Esophagus muscularis mucosa (tissue), 4 donors: ENCODE measurements at places on chromosomes 11 and 22. TPM values are rescaled to one million over a fixed set of nuclear protein-coding genes. Genes with fewer than 3 reads are reported as not detected.

The OTUB1 gene
- 70.5 TPM for total RNA-seq

The ZDHHC5 gene
- 52.0 TPM for total RNA-seq

DNA sequence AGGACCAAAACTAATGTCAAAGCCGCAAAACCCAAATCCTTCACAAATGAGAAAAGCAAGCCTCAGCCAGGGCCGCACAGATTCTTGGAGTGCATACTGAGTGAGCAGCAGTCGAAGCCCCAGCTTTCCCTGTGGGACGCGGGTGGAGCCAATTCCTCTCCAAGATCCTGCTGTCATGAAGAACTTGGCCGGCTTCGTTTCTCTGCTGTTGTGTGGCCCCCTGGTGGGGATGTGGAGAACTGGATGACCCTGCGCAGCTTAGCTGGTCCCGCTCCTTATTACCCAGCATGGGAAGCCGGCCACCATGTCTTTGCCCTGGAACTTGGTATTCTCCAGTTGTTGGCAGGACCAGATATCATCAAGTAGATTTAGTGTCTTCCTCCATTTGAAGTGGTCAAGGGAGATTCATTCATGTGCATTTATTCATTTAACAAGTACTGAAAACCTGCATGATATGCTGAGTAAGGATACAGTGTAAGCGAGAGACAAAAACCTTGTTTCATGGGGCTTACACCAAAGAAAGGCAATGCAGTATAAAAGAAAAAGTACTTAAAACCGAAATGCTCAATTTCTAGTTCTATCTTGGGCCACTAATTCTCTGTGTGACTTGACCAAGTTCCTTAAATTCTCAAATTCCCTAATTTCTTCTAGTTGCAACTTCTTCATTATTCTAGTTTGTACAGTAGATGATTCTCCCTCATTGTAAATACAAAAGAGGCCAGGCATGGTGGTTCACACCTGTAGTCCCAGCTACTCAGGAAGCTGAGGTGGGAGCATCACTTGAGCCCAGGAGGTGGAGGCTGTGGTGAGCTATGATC, 56.7 kb upstream of the CRTAM start:
- peak; percentile 98 for DNase-seq

- DNase-seq: peak; percentile 39
Measured at GRCh38 chr11:132772703-132773545, 759.4 kb downstream of the OPCML start.

DNA sequence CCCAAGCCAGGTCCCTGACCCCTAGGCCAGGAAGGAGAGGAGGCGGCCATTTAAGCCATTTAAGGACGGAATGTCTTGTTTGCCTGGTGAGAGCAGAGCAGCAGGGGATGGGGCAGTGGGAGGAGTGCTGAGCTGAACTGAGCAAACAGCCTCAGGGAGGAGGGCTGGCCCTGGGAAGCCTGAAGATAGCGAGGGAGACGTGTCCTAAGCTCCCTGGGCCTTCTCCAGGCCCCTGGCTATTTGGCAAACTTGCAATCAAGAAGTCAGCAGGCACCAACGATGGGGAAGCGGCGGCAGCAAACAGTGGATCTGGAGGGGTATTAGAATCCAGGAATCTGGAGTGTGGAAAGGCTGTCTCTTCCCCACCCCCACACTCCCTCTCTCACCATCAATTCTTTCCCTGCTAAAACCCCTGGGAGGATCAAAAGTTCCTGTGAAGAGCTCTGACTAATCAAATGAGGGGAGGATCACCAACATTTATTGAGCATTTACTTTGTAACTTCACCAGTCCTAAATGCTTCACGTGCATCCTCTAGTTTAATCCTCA, 8.8 kb downstream of the BCL9L start:
- no peak for DNase-seq

DNA sequence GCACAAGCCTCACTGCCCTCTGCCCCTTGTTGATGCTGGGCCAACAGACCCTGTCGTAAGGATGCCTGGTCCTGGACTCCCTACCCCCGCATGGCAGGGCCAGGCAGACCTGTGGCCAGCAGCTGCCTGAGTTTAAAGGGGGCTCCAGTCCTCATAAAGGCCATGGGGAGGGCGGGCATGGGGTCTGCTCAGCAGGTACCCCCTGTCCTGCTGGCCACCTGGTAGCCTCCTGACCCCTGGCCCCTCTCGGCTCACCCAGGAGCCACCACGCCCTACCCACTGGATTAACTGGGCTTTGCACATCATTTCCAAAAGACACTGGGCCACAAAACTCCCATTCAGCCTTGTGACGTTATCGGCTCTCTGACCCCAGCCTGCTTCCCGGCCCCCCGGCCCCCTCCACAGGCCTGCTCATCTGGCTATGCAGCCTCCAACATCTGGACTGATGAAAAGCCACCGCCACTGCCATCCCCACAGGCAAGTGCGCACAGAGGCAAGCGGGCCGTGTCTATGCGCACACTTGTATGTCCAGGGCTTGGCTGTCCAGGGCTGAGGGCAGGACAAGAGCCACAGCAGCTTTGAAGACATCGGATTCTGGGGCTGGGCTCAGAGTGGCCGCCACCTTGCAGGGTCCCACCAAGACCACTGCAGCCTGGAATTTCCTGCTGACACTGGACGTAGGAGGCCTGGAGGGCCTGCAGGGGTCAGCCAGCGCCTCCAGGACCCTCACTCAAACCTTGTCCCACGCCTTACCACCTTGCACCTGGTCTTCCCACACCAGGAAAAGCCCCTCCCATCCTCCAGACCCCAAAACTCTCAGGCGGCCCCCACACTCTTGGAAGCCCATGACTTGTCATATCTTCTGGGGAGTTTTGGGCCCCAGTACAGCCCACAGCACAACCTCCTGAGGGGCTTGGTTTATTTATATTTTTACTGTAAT, 48.7 kb downstream of the IGF2 start:
- DNase-seq: no peak

DNA sequence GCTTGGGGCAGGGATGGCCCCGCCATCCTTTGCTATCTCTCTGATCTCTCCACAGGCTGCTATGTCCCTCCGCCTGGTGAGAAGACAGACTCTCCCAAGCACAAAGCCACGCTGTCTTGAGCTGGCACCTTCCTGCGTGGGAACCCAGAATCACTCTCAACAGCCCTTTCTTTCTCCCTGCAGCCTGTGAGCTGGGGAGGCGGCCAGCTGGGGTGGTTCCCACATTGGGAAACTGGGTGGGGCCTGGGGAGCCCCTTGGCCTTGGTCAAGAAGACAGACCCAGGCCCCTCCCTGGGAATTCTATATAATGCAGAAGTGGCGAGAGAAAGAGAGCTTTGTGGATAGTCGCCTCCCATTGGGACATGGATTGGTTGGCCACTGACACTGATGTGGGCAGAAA, 129.0 kb upstream of the TIMP3 start:
- no peak for DNase-seq
